ENCODE measurements at places on chromosomes 5 and 9. TPM values are rescaled to one million over a fixed set of nuclear protein-coding genes. Genes with fewer than 3 reads are reported as not detected.

The PRDM9 gene
- not detected for polyA plus RNA-seq

The CXCL14 gene
- 0.69 TPM for polyA plus RNA-seq

The MYOT gene
- polyA plus RNA-seq, result 9.7 TPM

The PCDHGA6 gene
- polyA plus RNA-seq, result 6.7 TPM

The ORM2 gene
- polyA plus RNA-seq, result 0.14 TPM

- no peak for DNase-seq
Measured at GRCh38 chr5:135894276-135894675, 1.4 kb downstream of the IL9 start.

- no peak for DNase-seq
Measured at GRCh38 chr5:113524927-113525326, 11.4 kb downstream of the YTHDC2 start.

- DNase-seq, result no peak
Measured at GRCh38 chr9:91001146-91001611, 199.6 kb downstream of the SYK start.

GRCh38 chr5:145953202-145953601, 16.8 kb downstream of the SH3RF2 start:
- no peak for DNase-seq

GRCh38 chr9:134486143-134486591, 155.4 kb upstream of the COL5A1 start:
- DNase-seq, result no peak
